ENCODE measurements at places on chromosomes 5 and 9.

DNA sequence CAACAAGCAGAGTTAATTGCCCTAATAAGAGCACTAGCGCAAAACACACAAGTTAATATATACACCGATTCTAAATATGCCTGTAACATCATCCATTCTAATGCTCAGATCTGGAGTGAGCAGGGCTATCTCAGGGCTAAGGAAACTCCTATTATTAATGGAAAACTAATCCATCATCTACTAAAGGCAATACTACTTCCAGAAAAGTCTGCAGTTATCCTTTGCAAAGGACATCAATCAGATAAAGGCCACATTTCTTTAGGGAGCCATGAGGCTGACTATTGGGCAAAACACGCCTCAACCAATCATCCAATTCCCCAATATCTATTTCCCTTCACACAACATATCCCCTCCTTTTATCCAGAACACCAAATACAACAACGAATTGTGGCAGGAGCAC is 1032.3 kb upstream of the NUDT12 start:
- no peak for DNase-seq

GRCh38 chr5:138552657-138553056 is 9.6 kb upstream of the ETF1 start:
- DNase-seq, result no peak

GRCh38 chr5:35538198-35538931 is 79.3 kb upstream of the SPEF2 start:
- DNase-seq, result no peak

- no peak for DNase-seq
These were observed 1.3 kb downstream of the MARVELD2 start for GRCh38 chr5:69416180-69416579.

GRCh38 chr5:93100428-93100827 is 480.6 kb downstream of the NR2F1-AS1 start:
- peak; percentile 51 for DNase-seq

- no peak for DNase-seq
These were observed 71.1 kb upstream of the RETREG1 start for GRCh38 chr5:16687898-16688297.

- DNase-seq, result no peak
These were observed 285.2 kb downstream of the NPR3 start for GRCh38 chr5:32996336-32996735.

DNA sequence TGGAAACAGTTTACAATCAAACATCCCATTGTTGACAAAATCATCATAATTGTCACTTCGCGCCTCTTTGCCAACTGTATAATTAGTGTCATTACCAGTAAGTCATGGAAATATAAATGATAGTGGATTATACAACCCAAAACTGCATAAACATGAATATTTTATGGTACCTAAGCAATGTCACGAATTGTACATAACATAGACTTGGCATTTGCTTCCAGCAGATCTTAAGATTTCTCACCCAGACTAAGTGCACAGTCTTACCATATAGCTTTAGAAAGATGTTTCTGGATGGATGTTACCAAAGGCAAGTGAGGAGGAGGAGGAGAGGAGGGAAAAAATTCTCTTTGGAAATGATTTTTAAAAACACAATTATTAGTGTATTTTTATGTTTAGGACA is 113.4 kb upstream of the TAS2R1 start:
- no peak for DNase-seq

DNA sequence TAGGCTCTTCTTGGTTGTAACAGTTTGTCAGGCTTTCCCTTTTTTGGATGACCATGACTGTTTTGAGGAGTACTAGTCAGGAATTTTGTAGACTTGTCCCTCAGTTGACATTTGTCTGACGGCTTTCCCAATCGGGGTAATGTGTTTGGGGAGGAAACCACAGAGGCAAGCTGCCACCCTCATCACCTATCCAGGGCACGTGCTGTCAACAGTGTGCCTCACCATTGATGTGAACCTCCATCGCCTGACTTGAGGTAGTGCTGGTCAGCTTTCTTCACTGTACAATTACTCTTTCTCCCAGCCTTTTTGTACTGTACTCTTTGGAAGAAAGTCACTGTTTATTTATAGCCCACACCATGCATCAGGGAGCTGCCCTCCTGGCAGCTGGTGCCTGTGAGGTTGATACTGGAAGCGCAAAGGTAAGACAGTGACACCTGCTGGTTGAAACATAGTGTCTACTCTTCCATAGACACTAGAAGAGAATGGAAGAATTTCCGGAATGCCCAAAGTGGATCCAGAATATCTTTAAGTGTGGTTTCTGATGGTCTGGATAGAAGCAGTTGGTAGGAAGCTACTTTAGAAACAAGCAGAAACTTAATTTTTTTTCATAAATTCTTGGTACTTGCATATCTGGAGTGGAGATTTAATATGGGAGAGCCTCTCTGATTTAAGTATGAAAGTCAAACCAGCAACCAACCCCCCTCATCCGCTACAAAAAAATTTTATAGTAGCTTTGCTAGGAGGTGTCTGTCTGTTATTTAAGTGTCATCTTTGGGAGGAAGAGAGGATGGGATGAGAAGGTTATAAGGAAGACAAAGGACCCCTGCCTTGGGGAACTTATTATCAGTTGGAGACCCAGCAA is 69.3 kb downstream of the SNX30 start:
- DNase-seq, result peak; percentile 90

DNA sequence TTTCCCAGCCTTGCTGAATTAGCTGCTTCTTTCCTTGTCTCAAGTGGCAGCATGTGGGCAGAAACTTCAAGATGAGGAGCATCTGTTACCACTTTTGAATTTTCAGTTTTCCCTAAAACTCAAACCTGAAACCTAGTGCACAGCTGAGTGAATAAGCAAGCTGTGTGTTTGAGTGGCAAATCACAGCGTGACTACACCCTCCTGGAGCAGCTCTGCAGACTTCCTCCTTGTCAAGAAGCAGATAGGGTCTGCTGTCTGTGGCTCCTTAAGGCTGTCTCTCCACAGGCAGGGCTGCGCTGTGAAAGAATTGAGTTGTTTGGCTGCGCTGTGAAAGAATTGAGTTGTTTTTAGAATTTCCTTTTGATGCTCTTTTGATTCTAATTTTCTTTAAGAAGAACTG is 179.7 kb upstream of the HAPLN1 start:
- no peak for DNase-seq

GRCh38 chr5:132764051-132764450 is 13.0 kb downstream of the SEPTIN8 start:
- DNase-seq, result no peak

DNA sequence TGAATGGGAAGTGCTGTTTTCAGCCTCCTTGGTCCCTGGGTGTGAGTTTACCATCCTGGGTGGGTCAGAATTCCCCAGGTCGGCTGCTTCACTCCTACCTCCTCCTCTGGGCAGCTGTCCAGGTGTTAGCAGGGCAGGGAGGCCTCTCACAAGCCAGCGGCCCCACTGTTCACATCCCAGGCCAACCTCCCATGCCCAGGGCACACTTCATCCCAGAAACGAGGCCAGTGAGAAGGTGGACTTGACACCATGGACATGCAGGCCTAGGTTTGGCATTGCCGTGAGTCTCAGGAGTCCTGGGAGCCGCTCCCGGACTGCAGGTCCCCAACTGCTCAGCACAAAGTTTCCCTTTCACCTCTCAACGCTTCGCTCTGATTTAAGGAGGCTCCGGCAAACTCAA is 229.6 kb upstream of the IRX2 start:
- no peak for DNase-seq

GRCh38 chr5:15899481-15899880 is 280.1 kb downstream of the MARCHF11 start:
- DNase-seq, result no peak

DNA sequence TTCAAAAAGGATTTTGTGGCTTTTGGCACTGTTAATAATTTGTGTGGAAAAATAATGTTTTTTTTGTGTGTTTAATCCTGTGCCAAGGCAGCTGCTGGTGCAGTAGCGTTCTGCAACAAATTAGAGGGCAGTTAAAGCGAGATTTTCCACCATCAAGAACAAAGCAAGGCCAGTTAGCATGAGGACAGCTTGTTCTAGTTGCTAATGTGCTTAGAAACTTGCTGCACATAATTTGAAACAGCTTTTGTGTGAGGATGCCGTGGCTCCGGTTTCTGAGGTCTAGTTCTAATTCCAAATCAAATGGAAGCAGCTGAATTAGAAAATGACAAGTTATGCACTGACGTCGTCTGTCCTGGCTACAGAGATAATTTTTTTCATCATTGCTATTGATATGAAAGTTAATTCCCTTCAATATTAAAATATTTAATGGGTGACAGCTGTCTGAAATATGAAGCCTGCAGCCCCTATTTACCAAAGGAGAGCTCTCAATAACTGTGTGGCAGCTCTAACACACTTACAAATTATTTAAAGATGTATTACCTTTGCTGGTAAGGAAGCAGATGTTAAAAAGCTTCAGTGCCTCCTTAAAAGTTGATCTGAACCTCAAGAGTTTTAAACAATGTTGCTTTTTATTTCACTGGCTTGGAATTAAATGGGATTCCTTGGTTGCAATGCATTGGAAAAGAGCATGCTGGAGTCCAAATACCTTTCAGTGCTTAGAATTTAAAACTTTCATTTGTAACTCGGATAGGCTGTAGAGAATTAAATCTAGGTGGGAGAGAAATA is 128.6 kb downstream of the SPATA31D1 start:
- peak; percentile 51 for DNase-seq

- no peak for DNase-seq
These were observed 19.2 kb downstream of the GADD45G start for GRCh38 chr9:89623925-89624420.

GRCh38 chr9:94084314-94084713 is at the start of gene PTPDC1:
TSS of gene PTPDC1 (plus strand) at chr9:94084464. CDS start at chr9:94084531, 67 bp downstream.
- DNase-seq, result peak; percentile 83

GRCh38 chr5:60410427-60410826 is 289.5 kb downstream of the DEPDC1B start:
- peak; percentile 5 for DNase-seq

GRCh38 chr9:6716766-6717165 is 41.0 kb upstream of the KDM4C start:
- no peak for DNase-seq

- peak; percentile 23 for DNase-seq
These were observed 100.9 kb upstream of the MAP1B start for GRCh38 chr5:72006361-72006760.

DNA sequence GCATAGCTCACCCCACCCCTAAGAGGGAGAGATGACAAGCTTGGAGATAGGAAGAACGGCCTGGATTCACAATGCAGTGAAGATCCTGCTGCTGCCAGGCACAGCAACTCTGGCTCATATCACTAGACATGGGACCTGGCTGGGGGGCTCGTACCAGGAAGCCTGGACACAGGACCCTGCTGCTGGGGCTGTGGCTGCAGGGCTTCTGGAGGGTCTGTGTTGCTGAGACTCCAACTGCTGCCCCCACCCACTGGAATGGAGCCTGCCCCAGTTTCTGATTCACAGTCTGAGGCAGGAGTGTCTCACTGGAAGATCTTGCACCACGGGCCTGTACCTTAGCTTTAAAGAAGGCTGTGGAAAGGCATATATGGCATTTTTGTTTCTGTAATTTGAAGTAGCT is 31.0 kb upstream of the GLRX start:
- DNase-seq, result no peak

- no peak for DNase-seq
These were observed 74.7 kb downstream of the LNPEP start for GRCh38 chr5:97010606-97011005.

DNA sequence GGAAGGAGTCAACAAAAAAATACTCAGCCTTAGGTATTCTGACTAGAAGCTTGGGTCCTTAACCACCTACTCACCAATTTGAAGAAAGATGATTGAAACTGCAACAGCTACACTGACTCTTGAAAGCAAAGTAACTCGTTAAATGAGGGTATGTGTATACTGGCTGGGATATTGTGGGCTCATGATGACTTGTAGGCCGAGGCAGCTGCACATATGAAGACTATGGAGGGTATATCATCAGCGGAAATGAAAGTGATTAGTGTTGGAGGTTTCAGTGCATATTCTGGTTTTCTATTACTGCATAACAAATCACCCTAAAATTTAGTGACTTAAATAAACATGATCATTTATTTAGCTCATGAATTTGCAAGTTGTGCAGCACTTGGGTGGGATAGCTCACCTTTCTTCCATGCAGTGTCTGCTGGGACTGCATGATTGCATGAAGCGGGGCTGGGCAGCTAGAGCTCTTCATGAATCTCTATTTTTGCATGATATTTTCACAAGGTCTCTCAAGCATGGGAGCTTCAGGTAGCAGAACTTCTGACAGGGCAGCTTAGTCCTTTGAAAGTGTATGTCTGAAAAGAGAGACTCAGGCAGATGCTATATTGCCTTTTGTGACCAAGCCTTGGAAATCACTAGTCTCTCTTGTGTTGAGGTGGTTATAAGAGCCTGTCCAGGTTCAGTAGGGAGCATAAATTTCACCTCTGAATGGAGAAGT is 96.1 kb upstream of the CDKN2B start:
- no peak for DNase-seq

GRCh38 chr9:2725898-2726649 is 8.8 kb downstream of the KCNV2 start:
- peak; percentile 82 for DNase-seq

DNA sequence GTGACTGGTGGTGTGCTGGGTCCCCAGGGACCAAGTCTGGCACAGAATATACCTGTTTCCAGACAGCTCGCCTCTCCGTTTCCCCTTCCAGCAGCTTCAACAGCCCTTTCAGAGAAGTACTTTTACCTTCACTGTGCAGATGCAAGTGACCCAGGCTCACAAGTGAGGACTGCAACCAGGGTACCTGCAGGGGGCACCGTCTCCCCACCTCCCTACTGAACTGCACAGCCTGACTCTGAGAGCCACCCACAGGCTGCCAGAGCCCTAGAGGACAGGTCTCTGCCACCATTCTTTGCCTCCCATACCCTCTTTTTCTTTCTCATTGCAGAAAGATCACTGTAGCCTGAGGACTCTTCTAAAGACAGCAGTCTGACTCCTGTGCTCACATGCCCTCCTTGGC is 15.4 kb downstream of the IL9 start:
- no peak for DNase-seq

GRCh38 chr5:11595045-11595444 is 309.2 kb downstream of the CTNND2 start:
- DNase-seq, result no peak

Data from fibroblast of the aortic adventitia (primary cell).